ENCODE measurements at places on chromosomes 2 and 18.

GRCh38 chr2:69848186-69848790 lies 18.8 kb downstream of the GMCL1 start:
- no peak for DNase-seq

GRCh38 chr2:100924520-100925451 lies 77.3 kb upstream of the RPL31 start:
- peak; percentile 57 for DNase-seq

DNA sequence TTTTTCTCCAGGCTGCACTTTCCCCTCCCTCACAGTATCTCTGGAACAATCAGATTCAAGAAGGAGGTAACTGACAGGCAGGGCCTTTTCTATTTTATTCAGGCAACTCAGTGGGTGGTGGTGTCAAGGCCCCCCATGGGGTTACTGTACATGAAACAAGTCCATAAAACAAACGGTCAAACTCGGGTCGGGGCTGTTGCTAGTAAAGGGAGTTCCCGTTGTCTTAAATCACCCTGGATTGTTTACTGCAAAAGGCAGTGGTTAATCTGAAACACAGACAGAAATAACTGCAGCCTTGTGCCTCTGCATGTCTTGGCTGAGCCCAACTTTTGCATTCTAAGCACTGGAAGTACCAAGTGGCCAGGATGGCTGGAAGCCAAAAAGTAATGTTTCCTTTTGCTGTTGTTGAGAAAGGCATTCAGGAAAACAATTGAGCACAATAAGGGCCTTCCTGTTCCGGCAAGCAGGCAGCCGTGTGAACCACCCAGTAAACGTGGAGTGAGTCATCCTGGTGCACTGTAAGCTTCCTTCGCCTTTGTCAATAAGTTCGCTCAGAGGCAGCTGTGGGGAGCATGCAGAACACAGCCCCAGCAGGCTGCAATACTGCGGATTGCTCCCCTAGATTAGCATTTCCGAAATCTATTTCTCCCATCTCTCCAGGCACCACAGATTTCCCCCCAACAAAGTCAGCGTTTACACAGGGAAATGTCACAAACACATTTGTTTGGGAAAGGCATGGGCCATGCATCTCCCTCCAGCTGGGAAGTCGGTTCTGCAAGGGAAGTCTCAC lies 149.6 kb downstream of the IRS1 start:
- peak; percentile 50 for DNase-seq

DNA sequence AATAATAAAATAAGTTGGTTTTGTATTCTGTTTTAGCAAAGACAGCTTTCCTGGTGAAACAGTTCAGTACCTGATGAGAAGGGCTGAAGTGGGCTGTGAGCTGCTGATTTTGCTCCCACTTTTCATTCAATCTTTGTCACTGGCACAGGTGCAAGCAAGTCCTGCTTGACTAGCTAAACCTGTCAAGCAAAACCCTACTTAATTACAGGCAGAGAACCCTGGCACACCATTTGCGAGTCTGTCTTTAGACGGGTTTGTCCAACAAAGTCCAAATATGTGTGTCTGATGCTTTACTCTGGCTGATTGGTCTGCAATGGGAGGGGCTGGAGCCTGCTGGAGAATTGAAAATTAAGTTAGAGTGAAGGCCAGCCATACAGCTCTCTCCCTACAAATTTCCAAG lies 267.2 kb downstream of the EPHA4 start:
- DNase-seq = no peak

- no peak for DNase-seq
Observed at GRCh38 chr2:218161644-218162043, 5.1 kb downstream of the CXCR1 start.

DNA sequence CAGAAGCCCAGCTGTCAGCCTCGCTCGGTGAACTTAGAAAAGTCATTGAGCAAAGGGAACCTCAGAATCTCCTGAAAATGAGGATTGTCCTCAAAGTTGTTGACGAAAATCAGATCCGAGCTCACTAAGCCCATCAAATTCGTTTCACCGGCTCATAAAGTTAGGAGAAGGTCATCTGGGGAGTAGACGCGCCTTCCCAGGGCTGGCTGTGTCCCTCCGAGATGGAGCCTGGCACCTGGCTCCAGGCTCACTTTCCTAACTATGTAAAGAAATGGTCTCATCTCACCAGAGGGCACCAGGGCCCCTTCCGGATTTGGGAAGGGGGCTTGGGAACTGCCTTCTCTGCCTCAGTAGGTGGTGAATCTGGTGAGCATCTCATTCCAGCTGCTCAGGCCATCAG lies 145.5 kb downstream of the PXDN start:
- DNase-seq = no peak

GRCh38 chr2:98297817-98298682 lies 48.2 kb upstream of the CNGA3 start:
- no peak for DNase-seq

DNA sequence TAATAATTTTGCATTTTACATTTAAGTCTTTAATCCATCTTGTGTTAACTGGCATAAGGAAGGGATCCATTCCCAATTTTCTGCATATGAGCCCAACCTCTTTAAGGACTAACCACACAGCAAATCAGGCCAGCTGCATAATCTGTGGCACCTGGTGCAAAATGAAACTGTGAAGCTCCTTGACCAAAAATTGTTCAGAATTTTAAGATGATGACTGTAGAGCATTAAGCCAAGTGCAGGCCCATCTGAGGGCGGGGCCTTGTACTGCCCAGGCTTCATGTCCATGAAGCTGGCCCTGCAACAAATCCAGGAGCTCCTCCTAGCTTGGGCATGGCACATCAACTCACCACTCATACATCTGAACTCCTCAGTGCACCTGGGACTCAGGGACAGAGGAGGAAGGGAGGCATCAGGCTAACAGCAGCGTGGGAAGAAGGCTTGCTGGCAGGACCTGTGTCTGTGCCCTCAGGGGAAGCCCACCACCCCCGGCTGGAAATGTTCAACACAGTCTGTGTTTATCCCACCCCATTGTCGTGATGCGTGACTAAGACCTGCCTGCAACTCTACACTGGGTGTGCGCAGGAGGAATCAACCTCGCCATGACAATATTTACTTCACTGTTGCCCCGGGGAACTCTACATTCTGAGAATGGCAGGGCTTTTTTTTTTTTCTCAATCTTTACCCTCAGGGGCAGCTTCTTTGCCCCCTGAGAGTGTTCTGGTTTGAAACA lies 128.9 kb upstream of the SIX2 start:
- DNase-seq = no peak

GRCh38 chr2:138403431-138403927 lies 98.1 kb upstream of the SPOPL start:
- DNase-seq = no peak

DNA sequence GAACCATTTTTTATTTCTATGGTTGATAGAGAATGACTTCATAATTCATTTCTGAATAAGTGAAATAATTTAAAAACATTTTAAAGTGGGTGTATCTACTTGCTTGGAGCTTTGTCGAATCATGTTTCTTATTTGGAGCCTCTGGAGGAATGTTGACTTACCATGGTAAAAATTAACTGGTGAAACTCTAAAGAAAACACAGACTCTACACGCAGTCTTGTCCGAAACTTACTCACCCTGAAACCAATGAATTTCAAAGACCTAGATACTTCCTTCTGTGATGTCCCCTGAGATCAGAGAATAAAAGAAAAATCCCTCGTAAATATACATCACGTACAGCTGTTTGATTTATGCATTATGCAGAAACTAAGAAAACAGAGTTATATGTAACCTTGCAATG lies 665.2 kb upstream of the NRXN1 start:
- no peak for DNase-seq

- DNase-seq = no peak
Observed at GRCh38 chr2:239310401-239311061, 90.3 kb downstream of the HDAC4 start.

DNA sequence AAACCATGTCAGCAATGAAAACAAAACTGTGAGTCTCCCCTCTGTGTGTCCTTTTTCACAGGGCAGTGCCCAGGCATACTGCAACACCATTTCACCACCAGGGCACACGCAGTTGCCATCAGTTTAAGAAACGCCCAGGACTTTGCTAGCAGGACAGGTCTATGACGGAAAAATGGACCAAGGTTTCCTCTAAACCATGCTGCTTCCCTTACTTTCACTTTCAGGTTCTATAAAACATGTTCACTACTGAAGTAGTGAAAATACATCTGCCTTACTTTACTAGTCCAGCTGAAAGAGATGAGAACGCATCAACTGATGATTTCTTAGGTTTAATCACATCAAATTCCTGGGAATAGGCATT lies 110.5 kb downstream of the TCF4 start:
- peak; percentile 17 for DNase-seq

- no peak for DNase-seq
Observed at GRCh38 chr2:185862657-185863398, 124.2 kb downstream of the FSIP2 start.

DNA sequence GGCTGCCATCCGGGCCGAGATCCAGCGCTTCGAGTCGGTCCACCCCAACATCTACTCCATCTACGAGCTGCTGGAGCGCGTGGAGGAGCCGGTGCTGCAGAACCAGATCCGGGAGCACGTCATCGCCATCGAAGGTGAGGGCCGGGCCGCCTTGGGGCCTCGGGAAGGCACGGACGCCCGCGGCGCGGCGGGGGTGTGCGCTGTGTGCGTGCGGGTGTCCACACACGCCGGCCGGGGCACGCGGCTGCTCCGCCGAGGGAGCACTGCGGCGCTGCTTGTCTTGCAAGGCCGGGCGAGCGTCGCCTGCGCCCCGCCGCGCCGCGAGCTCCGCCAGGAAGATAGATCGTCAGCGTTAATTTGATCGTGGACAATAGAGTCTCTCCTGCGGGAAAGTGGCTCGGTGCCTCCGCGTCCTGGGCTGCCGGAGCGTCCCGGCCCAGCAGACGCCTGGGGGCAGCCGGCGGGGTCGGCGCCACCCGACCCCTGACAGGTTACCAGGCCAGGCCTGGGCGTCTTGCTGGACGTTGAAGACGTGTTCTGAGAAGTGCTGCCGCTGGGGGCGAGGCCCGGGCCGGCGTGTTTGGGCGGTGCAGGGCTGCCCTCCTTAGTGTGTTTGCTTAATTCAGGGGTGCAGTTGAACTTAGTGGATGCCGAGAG lies 1.0 kb downstream of the AGAP1 start:
- no peak for DNase-seq

GRCh38 chr18:13261661-13262357 lies 43.2 kb downstream of the LDLRAD4 start:
- no peak for DNase-seq

GRCh38 chr2:160167089-160167740 lies 32.9 kb downstream of the ITGB6 start:
- DNase-seq = no peak

GRCh38 chr18:3603421-3604234 lies 153.7 kb downstream of the TGIF1 start:
- peak; percentile 60 for DNase-seq

GRCh38 chr2:10720306-10720705 lies 1.1 kb upstream of the ATP6V1C2 start:
- DNase-seq = no peak

DNA sequence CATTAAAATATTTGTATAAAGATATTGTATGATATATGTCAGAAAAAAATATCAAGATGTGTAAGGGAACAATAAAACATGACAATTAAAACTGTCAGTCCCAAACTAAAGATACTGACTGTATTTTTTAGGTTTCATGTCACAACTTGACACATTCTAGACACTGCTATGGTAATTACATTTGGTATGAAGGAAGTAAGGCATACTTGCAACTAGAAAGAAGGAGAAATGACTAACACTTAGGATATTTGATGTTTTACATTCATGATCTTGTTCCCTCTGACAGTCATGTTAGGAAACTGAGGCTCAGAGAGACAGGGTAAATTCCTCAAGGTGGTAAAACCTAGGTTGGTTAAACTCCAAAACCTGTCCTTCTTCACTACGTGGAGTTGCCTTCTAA lies 68.3 kb downstream of the TMEFF2 start:
- no peak for DNase-seq

DNA sequence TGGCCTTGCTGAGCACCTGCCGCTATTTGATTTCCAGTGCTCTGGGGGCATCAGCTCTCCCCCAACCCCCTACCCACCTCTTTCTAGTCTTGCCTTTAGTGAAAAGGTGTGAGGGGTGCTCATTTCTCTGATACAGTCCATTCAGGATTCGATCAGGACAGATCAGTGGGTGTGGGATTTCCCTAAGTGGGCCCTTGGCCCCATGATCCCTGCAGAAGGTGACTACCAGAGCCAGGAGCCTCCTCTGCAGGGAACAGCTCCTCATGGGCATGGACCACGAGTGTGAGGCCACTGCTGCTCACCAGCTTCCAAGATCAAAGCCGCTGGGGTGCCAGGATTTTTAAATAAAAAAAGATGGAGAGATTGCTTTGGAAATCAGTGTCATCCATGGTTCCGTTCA lies 835.2 kb upstream of the ID2 start:
- no peak for DNase-seq

GRCh38 chr2:172328103-172328841 lies 99.1 kb upstream of the ITGA6 start:
- no peak for DNase-seq

DNA sequence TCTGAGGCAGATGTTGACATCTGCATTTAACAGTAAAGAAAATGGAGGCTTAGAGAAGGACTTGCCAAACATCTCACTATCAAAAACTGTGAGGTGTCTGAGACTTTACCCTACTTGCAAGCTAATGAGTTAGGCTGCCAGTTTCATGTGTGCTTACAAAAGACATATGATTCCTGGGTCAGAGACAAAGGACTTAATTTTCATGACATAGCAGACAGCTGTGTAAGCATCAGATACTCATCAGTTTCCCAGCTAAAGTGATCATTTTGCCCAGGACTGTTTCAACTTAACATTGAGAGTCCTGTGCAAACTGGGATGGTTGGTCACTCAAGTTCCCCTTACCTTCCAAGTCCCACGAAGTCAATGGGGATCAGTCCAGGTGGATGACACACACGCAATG lies 18.9 kb upstream of the DAPL1 start:
- DNase-seq = no peak

DNA sequence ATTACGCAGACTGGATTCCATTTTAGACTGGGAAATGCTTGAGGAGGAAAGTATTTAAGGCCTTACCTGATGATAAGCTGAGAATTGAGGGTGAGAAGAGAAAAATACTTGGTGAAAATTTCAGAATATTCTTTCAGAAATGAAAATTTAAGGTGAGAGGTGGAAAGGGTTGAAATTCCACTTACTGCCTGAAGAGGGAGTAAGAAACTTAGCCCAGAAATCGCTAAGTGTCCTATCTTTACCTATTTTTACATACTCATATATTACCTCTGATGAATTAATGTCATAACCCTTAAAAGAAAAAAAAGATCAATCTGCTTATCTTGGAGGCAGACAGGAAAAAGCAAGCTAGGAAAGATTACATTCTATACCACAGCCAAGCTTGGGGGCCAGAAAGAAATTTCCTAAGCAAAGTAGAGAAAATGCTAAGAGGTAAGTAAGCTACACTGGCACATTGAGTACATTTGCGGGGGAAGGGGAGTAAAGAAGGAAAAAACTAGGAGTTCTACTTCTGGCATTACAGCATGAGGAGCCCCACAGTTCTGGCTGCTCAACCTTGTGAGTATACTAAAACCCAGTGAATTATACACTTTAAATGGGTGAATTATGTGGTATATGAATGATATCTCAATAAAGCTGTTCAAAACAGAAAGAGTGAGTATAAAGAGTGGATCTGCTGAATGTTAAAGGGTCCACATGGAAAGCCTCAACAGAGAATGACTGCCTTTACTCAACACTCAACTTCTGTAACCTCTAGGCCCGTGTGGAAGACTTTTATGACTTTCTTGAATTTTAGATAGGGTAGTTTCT lies 33.8 kb downstream of the SMC6 start:
- peak; percentile 17 for DNase-seq

GRCh38 chr2:39593439-39594393 lies 72.0 kb upstream of the TMEM178A start:
- DNase-seq = no peak
